ENCODE measurements at places on chromosomes 2 and 18.

DNA sequence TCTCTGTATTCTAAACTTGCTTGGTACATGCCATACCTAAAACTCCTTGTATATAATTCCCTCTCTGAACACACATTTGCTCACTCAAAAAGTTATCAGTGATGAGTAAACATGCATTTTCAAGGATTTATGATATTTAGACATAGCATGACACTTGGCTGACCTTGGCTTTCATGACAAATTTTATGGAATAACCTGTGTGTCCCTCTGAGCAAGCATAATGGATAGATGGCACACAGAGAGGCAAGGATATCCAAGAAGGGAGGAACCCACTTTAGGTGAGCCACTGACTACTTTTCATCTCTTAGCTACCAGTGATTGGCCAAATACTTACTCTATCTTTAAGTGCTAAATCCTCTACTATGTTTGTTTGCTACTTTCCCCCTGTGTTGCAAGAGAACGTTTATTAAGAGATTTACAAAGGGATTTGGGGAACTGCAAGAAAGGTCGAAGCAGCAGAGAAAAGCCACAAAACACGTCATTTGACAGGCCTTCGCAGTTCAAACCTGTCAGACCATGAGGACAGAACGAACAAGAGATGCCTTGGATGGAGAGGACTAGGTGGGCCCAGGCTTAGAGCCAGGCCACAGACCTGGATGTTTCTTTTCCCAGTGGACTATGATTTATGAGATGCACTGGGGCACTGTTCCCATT is 379.9 kb downstream of the NBAS start:
- no peak for DNase-seq

DNA sequence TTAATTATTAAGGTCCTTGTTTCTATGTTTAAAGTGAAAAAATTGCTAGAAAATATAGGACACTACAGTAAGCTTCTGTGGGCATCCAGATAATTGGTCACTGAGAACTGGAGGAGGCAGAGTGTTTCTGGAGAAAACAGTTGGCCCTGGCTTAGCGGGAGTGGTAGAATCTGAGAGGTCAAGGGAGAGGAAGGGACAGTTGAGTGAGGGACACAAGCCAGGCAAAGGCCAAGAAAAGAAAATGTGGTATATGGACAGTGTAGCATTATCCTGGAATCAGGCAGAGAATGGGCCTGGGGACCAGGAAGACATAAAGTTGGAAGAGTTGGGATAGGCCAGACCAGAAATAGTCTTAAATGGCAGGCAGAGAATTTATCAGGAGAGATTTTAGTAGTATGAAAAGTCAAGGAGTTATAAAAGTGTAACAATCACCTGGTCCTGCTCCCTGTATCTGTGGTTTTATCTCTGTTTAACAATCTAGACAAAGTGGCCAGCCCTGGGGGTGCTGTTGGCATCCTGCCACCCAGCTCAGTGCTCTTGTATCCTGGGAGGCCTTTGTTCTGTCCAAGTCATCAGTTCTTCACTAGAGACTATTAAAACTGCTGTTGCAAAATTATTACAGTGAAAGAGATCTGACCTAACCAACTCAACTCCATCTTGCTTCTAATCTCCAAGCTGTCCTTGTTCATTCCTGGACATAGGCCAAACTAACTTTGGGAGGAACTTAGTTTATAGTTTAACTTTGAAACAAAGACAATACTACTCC is 15.4 kb upstream of the MSGN1 start:
- no peak for DNase-seq

GRCh38 chr18:78871618-78872017 is 108.0 kb upstream of the SALL3 start:
- DNase-seq = no peak

GRCh38 chr2:152062125-152063091 is 36.4 kb downstream of the CACNB4 start:
- peak; percentile 42 for DNase-seq

DNA sequence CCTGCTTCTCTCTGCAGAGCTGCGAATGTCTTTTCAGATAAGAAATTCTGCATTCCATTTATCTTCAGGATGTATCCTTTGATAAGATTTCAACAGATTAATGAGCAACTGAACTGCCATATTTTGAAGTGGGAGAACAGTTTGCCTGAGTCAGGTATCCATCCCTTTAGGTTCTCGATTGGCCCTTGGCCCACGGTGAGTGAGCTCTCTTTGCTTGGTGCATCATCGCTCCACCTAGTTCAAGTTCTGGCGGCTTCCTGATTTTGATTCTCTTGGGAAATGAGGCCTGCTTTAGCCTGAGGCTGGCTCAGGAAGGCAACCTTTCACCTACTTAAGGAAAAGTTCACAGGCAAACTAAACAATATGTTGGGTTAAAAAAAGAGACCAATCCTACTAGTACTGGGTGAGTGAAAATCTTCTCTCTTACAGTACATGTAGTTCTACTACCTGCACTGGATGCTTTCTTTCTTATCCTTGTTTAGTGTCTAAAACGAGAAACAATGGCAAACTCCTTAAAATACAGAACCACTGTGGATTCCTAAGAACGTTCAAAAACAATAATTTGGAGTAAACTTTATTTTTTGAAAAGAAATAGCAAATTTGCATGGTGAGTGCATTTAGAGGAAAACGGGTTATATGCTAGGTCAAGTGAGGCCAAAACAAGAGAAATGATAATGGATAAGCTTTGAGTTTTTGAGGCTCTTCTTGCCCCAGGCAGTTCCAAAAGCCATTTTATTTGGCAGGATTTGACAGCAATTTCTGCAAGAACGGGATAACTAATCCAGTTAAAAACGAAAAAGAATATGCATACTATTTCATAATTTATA is 837 bp upstream of the ACSL3 start:
- no peak for DNase-seq

DNA sequence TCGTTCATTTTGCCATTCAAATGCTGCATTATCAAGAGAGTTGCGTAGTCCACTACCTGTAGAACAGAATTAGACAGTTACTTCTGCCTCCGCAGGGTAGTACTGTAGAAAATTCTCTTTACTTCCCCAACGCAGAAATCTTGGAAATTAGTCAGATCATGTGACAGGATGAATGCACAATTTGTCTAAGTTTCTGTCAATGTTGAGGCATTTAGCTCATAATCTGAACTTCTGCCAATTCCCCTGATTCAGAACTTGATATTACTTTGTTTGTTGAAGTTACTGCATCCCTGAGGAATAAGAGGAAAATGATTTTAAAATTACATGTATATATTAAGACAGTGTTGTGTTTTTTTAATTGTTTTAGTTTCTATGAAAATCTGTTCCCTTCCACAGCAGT is 83.4 kb downstream of the TTC27 start:
- peak; percentile 31 for DNase-seq

GRCh38 chr18:74284191-74284979 is 7.4 kb downstream of the CYB5A start:
- no peak for DNase-seq

DNA sequence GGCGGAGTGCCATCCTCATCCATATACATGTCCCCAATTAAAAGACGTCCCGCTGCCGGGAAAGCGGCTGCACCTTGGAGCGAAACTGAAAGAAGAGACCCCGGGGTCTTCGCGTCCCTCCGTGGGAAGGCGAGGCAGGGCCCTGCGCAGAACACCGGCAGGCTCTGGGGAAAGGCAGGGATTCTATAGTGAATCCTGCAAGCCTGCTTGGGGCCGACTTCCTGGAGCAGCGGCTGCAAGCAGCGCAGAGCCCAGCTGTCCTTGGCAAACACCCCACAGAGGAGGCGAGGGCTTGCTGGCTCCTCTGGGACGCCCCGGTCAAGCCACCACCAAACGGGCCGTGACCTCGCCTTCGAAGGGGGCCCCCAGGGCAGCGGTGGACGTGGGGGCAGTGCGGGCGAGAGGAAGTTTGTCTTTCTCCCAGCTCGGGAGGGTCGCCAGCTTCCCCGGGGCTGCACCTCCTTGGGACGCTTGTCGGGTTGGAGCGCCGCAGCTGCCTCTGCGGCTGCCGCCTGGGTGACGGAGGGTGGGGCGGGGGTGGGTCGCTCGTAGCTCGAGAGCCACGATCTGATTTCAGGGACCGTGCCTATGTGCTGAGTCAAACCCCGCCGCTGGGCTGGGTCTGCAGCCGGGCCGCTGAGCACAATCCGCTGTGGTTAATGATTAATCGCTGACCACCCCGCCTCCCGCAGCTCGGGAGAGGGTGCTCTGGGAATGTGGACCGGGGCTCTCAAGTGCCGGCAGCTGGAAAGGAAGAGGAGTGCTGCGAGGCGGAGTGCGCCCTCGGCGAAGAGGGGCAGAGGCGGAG is 486 bp upstream of the GPR39 start:
- peak; percentile 92 for DNase-seq

DNA sequence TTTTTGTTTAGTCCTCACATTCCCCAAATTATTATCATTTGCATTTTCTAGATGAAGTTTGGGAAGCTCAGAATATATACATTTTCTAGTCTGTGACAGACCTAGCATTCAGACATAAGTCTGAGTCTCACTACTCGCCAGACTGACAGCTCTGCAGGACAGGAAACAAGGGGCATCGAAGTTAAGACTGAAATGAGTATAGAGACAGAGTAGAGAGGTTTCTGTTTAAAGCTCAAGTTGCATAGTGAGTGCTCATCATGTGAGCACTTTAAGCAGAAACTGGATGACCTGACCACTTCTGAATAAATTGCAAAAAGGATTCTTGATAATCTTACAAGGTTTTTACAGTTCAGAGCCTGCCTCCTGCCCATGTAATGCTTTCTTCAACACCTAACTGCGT is 1.1 kb downstream of the HADHB start:
- DNase-seq = no peak

DNA sequence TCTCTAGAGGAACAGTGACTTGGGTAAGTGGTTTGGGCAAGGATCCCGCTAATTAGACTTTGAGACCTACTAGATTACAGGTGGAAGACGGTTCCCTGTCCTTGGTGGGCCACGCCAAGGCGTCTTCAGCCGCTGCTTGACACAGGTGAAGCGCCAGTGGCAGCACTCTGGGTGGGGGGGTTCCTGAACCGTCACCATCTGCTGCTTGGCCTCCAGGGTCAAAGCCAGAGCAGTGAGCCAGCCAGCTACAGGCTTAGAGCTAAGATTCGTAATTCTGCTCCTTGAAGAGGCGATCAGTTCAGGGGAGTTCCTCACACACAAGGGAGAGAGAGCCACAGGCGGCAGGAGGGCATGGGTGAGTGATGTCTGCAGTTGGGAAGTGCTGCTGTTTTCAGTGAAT is 39.4 kb upstream of the RBM44 start:
- no peak for DNase-seq

- no peak for DNase-seq
Measured at GRCh38 chr2:226179010-226179409, 620.6 kb downstream of the IRS1 start.

GRCh38 chr2:222442665-222443064 is 18.3 kb downstream of the SGPP2 start:
- DNase-seq = no peak

DNA sequence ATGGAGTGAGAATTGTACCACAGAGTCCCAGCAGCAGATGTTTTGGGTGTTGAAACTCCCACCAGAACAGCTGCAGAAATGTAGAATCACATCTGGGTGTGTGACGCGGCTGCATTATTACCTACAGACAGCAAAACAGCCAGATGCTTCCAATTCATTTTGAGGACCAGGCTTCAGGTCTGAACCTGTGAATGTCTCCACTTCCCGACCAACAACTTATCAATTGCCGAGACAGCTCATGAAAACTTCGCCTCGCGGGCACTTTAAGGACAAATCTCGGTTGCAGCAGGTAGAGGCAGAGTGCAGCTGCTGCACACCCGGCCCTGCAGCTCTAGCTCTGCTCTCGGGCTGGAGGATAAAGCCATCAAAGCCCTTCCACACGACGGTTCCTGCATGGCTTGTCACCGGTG is 202.0 kb downstream of the HRH4 start:
- DNase-seq = no peak
